ENCODE measurements at places on chromosomes 3 and 15.
A peak's percentile ranks its signal among the peaks of the same experiment; 100 is the strongest.

DNA sequence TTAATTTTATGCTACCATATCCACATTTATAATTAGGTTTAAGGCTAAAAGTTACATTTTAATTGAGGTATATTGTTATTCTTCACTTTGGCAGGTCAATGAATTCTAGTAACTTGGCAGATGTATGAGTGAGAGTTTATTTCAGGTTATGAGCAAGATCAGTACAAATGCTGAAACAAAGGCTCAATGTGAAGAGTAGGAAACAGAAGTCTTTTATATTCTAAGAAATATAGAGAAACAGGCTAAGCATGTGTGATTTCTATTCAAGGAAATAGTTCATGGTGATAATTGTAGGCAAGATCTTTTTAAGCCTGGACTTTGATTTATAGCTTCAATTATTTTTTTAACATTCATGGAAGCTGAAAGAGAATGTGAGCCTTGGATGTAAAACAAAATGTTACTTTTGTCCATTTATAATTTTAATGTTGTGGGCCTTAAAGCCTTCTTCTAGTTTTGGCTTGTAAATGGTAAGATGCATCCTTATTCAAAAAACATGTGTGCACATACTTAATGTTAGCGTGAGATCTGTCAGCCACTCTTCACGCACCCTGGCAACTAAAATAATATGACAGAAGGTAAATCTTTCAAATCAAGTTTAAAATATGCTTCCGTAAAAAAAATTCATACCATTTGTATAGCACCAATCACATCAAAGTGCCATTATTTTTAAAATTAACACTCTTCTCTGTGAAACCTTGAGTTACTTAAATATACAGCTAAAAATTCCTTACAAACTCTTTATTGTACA, 22.8 kb upstream of the OSTN start:
- no peak for DNase-seq

DNA sequence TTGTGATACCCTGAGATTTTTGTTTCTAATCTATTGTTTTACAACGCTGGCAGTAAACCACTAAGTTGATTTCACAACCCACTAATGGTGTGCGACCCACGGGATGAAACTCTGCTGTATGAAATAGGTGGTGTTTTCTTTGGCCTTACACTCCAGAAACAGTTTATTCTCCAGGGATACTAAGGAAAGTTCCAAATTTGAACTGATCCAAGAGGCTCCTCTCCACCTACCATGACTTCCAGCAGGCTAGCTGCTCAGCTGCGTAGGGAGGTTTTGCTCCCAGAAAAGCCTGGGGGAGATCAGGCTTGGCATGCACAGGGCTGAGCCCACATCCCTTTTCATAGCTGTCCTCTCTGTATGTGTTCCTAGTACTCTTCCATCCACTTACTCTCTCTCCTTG, 71.5 kb downstream of the FAM174B start:
- no peak for DNase-seq

GRCh38 chr3:50321336-50322114, 1.0 kb downstream of the HYAL2 start:
- DNase-seq, result peak; percentile 63

DNA sequence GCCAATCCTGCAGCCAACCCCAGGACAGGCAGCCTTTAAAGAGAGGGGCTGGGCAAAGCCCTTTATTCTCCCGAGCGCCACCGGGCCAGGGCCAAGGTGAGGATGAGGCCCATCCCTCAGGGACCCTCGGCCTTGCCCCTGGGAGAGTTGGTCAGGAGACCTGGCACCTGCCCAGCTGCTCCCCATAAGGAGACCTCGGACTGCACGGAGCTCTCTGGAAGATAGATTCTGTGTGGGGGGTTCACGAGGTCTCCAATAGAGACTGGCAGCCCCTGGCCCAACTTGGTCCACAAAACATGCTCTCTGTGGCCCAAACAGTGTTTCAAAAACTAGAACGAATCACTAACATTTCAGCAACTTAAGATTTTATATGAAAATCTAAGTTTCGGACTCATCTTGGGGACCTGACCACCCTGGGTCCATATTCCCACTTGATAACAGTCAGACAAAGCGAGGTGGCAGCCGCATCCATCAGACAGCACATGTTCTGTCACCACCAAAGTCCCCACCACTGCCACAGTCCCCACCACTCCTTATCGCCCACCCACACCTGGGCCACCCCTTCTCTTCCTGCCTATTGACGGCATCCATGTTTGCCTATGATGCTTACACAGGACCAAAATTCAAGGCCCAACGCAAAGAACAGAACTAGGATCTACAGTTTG, 114.4 kb upstream of the RPL32 start:
- DNase-seq, result no peak

DNA sequence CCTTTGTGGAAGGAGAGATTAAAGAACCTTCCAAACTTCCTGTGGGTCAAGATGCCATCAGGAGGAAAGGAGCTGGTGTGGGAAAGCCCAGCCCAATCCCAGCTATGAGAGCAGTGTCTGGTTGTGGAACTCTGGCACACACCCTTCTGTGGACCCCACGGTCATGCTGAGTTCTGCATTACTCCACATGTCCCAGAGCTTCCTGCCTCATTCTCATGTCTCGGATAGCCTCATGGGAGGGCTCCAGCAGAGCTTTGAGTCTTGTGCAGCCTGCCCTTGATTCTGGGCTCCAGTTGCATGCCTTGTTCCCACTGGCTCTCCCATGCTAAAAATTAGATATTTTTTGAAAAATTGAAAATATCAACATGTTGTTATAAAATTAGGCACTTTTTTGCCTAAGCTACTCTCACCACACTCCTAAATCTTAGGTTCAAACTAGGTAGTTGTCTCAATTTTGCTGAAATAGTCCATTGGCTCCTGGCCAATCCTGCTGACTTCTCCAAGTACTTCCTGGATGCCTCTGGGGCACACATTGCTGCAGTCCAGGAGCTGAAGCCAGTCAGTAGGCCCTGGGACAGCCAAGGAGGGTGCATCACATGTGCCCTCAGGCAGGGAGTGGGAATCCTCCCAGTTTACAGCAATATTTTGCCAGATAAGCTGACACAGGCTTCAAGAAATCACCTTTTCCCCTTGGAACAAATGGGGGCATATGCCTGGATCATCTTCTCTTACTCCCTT, 144.3 kb downstream of the EEFSEC start:
- DNase-seq, result no peak
